ENCODE measurements at places on chromosomes 16 and 17.

DNA sequence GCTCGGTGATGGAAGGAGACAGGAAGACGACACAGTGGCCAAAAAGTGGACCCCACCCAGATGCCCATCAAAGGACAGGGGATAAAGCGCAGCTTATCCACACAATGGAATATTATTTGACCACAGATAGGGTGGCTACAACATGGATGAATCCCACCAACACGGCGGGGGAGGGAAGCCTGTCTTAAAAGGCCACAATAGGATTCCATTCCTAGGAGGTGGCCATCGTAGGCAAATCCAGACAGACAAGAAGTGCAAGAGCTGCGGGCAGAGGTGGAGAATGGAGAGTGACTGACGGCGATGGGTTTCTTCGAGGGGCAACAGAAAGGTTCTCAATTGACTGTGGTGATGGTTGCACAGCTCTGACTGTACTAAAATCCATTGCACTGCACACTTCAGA, 16.0 kb downstream of the SLC38A8 start:
- DNase-seq: no peak

- DNase-seq: no peak
These were observed 2.0 kb downstream of the GNAO1 start for GRCh38 chr16:56192986-56193945.

DNA sequence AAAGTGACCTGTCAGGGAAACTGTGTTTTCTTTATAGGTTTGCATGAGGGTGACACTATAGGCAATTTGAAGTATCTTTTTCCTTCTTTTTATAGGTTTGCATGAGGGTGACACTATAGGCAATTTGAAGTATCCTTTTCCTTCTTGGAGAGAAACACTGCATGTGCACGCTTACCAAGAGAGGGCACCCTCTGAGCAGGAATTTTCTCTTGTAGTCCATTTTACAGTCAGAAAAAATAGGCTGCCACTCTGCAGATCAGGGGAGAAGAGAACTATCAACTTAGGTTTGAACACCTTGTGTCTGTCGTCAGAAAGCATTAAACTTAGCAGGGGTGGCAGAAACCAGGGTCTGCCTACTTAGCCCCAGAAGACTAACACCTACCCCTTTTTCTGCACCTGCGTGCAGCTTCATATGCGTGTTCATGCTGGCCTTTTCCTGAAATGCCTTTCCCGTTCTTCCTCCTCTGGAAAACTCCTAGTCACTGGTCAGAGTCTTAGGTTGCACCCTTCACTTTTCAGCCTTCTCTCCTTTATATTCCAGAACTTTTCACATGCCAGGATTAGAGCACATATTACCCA, 16.4 kb upstream of the SMIM36 start:
- no peak for DNase-seq

DNA sequence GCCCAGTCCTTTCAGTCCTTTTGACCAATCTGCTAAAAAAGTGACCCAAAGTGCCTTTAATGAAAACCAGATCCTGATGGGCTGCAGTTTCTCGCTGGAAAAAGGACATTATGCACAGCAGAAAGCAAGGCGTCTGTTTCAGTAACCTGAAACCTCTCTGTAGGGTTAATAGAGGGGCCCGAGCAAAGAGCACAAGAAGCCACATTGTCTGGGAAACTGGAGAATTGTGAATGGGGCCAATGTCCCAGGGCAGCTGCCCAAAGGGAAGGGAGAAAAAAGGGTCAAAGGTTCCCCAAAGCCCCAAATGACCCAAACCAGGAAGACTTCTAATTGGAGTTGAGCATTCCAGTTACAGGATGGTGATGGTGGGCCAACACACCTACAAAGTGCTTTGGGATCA, 3.0 kb downstream of the OTOA start:
- no peak for DNase-seq

GRCh38 chr17:38402897-38403296, 25.4 kb upstream of the ARHGAP23 start:
- no peak for DNase-seq

DNA sequence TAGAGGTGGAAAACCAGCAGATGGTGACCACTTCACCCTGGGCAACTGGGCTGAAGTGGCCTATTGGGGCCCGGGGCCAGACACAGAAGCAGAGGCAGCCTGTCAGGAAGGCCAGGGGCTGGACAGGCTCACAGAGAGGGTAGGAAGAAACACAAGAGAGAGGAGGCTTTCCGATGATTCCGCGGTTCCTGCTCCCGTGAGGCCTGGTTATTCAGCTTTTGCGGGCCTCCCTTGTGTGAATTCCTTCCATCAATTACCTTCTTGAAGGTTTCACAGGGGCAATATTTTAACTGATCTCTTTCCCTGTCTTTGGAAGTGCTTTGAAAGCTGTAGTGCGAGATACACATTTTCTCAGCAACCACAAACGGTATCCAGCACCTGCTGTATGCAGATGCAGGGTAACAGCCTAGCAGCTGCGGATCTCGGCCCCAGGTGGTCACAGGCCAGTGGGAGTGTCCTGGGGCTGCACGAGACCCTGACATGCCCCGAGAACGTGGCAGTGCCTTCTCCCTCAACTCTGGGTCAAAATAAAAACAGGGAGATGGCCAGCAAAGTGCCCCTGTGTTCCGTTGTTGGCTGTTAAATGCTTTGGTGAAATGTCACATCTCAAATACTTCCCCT, 11.6 kb upstream of the CMIP start:
- no peak for DNase-seq

DNA sequence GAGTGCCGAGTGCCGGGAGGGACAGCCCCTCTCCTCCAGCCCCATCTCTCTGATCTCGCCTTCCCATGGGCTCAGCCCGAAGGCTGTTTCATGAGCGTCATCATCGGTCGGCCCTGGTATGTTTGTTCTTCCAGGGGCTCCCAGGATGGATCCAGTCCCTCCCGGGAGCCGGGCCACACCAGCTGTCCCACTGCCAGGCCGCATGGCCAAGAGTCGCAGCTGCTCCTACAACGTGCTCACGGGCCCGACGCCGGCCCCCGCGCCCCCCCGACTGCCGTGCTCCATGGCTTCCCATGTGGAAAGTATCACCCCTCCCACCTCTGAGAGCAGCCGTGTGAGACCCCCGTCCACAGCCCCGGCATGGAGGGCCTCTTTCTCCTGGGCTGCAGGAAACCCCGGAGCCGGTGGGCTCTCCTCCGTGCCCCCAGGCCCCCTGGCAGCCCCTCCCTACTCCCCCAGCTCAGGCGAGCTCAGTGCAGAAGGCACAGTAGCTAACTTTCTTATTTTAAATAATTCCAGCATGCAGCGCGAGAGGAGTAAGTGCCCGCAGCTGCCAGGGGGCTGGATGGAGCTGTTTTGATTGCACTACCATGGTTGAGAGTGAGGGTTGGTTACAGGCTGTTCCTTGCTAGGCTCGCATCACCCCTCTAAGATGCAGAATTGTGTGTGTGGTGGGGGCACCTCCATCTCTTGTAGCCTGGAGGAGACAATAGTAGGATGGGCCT, 26.6 kb upstream of the GSE1 start:
- DNase-seq: no peak

- DNase-seq: no peak
These were observed 32.2 kb downstream of the ABCA3 start for GRCh38 chr16:2308089-2308962.

- DNase-seq: no peak
These were observed 62.7 kb downstream of the KLHDC4 start for GRCh38 chr16:87703071-87703470.

GRCh38 chr17:43946781-43947180, 4.5 kb upstream of the PPY start:
- DNase-seq: no peak

DNA sequence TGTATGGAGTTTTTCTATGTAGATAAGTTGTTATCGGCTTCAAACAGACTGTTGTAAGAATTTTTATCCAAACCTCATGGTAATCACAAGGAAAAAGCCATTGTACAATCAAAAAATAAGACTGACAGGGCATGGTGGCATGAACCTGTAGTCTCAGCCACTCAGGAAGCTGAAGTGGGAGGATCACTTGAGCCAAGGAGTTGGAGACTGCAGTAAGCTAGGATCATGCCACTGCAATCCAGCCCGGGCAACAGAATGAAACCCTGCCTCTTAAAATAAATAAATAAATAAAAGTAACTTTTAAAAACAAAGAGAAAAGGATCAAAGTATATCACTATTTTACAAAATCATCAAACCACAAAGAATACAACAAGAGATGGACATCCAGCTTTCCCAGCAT, 14.4 kb downstream of the OR1A1 start:
- DNase-seq: no peak

DNA sequence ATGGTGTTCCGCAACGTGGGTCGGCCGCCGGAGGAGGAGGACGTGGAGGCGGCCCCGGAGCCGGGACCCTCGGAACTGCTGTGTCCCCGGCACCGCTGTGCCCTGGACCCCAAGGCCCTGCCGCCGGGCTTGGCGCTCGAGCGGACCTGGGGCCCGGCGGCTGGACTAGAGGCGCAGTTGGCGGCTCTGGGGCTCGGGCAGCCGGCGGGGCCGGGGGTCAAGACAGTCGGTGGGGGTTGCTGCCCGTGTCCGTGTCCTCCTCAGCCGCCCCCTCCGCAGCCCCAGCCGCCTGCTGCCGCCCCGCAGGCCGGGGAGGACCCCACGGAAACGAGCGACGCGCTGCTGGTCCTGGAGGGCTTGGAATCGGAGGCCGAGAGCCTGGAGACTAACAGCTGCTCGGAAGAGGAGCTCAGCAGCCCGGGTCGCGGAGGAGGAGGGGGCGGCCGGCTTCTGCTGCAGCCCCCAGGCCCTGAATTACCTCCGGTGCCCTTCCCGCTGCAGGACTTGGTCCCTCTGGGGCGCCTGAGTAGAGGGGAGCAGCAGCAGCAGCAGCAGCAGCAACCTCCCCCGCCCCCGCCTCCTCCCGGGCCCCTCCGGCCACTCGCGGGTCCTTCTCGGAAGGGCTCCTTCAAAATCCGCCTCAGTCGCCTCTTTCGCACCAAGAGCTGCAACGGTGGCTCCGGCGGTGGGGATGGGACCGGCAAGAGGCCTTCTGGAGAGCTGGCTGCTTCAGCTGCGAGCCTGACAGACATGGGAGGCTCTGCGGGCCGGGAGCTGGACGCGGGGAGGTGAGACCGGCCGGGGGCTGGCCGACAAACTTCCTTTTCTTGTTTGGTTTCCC, 821 bp downstream of the SOCS7 start:
- no peak for DNase-seq

DNA sequence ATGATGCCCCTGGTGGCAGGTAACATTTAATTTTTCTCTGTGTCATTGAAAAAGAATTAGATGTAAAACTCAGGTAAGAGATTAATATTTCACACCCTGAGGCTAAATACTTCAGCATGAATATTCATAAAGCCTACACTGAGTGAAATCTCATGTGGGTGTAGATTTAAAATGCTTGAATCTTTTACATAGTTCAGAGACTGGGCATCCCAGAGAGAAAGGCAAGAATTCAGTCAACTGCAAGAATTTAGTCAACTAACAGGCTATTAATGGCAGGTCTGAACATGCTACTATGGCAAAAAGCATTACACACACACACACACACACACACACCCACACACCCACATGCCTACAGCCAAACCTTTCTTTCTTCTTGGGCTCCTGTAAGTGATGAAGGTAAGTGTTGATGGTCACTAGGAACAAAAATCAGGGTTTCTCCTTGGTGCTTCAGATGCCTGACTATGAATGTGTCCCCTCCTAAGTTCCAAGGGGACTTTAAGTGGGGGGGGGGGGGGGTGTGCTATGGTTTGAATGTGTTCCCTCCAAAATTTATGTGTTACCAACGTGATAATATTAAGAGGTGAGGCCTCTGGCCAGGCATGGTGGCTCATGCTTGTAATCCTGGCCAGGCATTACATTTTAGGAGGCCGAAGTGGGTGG, 63.7 kb upstream of the PSMD7 start:
- DNase-seq: no peak

GRCh38 chr17:4187076-4187475, 44.1 kb downstream of the CYB5D2 start:
- no peak for DNase-seq

GRCh38 chr17:74779501-74779900, 3.4 kb upstream of the NAT9 start:
- DNase-seq: no peak

DNA sequence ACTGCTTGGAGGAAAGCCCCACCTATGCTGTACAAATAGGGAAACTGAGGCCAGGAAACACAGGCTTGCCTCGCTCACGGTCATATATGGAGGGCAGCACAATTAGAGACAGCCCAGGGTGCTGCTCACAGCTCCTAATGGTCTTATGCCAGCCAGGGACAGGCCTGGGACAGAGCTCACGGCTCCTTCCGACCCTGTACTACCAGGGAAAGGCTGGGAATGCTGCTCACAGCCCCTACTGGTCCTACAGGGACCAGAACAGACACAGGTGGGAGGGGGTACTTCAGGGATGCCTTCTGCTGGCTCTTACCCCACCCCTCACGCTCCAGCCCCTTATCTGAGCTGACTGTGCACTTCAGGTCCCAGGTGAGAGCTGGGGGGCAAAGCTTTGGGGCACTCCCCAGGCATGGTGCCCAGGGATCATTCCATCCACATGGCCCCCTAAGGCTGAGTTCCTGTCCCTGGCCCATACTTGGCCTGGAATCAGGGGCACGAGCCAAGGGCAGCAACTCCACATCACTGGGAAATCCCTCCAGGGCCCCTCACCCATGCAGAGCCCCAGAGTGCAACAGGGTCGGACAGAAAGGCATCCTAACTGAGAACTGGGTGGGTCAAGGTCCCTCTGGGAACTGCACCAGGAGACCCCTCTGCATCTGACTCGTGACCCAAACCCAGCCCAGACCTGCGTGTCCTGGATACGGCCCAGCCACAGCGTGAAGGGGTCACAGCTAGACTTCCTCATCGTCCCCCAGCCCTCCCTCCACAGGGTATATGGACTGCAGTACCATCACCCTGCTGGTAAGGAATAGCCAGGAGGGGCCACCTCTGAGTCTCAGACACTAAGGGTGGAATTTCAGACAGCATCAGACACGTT, 5.9 kb downstream of the RHBDF1 start:
- DNase-seq: no peak

- no peak for DNase-seq
These were observed 76.3 kb downstream of the JPH3 start for GRCh38 chr16:87678618-87679017.

DNA sequence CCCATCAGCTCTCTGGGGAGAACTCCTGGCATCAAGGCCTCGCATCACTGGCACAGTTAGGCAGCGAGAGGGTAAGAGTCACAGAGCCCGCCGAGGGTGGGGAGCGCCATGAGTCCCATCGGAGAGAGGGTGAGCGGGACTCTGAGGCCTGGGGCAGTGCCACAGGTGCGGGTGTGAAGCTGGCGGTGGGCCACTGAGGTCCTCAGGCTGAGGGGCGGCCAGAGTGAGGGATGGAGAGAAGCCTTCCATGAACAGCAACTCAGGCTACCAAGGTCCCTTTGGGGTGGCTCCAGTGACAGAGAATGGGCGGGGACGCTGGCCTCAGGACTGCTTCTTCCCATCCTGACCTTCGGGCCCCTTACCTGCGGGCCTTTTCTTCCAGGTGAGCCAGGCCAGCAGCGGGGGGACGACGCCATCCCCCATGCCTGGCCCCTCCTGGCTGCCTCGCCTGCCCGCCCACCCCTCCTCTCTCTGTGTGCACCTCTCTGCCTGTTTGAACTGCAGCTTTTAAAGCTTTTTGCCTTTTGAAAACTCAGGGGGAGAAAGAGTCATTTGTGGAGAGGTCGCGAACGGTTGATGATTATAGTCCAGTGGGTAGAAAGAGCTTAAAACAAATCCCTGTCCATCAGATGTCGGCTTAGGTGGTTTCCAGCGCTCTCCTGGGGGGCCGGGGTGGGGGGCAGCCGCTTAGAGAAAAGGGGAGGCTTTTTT, 149.3 kb upstream of the GSE1 start:
- DNase-seq: no peak

GRCh38 chr17:47776330-47777197, 43.5 kb downstream of the TBX21 start:
- DNase-seq: peak; percentile 40

- no peak for DNase-seq
These were observed 1.5 kb upstream of the SREBF1 start for GRCh38 chr17:17837966-17838962.
